ENCODE measurements at places on chromosomes 13 and 19.

GRCh38 chr19:30328096-30328495 is 44.1 kb upstream of the ZNF536 start:
- no peak for DNase-seq

GRCh38 chr13:25873242-25873612 is 178.6 kb downstream of the SHISA2 start:
- DNase-seq = no peak

GRCh38 chr19:18775586-18776287 is 15.4 kb downstream of the COMP start:
- DNase-seq = no peak

GRCh38 chr19:15529774-15530372 is 21.5 kb downstream of the CYP4F22 start:
- no peak for DNase-seq

GRCh38 chr13:45327253-45327955 is 13.6 kb downstream of the TPT1 start:
- no peak for DNase-seq

DNA sequence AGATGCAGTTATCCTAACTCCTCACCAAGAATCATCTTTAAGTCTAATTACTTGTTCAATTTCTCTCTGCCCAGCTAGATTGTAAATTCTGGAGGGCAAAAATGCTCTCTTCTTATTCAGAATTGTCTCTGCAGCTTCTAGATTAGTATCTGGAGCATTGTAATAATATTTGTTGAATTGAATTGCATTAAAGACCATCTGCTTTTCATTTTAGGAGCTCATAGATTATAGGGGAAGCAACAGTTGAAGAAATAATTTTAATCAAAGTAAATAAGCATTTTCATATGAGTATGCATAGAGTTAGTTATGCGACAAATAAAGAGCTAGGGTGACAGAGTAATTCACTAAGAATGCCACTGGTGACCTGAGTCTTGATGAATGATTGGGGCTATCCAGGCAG is 222.8 kb downstream of the SPRY2 start:
- DNase-seq = no peak

GRCh38 chr13:21071015-21071414 is 9.6 kb upstream of the LATS2 start:
- no peak for DNase-seq

DNA sequence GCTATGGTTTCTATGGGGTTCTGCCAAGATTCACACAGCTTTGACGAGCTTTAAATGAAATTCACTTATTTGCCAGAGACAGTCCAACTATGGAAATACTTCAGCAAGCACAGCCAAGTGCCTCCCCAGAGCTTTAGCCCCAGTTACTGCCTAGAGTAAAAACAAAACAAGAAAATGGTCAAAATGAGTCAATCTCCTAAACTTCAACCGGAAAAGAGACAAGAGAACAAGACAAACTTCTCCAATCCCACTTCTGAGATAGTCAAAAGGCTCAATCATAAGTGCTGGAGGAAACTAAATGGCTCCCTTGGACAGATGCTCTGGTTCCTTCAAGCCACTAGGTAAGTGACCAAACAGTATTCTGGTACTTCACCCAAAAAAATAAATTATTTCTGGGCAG is 65.8 kb downstream of the KATNAL1 start:
- no peak for DNase-seq

DNA sequence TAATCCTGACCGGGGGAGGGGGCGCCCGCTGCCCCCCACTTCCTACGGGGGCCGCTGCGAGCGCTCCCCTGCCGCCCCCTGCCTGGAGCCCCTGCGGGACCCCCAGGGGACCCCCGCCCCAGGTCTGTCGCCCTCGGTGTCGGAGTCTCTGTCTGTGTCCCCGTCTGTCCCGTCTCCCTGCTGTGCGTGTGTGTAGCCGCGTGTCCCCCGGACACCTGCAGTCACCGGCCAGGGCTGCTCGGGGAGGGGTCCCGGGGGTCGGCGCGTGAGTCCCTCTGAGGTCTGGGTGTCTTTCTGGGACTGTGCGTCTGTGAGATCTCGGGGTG is 7.7 kb upstream of the NFIC start:
- DNase-seq = no peak

DNA sequence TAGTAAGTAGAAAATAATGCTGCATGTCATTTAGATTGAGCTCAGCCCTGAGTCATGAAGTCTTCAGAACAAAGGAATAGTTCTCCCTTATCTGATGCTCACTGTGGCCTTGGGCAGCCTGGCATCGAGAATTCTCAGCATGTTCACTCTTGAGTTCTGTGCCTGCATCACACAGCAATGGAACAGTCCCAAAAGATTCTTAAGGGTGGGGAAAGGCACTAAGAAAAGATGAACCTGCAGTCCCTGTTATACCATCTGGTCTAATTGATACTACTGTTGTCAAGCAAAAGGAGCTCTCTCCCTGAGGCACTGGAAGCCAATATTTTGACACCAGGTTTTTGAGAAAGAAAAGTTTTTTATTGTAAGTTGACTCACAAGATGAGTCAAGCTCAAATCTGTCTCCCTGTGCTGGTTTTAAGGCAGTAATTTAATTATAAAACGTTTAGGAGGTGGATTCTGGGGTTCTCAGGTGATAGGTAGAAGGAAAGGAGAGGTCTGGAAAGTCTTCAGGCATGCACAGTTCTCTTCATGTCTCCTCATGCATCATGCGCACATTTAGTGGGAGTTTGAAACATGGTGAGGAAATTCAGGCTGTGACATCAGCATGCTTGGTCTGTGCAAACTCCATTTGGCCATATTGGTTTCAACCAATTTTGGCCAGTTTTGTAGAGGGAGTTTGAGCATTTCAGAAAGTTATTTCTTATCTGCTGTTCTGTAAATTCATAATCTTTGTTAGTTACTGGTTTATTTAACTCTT is 38.1 kb upstream of the ZNF766 start:
- DNase-seq = no peak

- no peak for DNase-seq
Measured at GRCh38 chr19:7454998-7455397, 33.8 kb downstream of the PEX11G start.

DNA sequence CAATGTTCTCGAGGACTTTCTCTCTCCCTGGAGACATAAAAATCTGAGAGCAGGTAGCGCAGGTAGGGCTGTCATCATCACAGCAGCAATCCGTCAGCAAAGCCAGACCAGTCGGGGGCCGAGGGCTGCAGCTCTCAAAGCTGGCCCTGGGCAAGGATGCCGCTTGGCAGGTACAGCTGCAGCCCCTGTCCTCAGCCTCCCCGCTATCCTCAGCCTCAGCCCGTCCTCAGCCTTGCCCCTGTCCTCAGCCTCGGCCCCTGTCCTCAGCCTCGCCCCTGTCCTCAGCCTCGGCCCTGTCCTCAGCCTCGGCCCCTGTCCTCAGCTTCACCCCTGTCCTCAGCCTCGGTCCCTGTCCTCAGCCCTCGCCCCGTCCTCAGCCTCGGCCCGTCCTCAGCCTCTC is 10.9 kb downstream of the C13orf46 start:
- no peak for DNase-seq

DNA sequence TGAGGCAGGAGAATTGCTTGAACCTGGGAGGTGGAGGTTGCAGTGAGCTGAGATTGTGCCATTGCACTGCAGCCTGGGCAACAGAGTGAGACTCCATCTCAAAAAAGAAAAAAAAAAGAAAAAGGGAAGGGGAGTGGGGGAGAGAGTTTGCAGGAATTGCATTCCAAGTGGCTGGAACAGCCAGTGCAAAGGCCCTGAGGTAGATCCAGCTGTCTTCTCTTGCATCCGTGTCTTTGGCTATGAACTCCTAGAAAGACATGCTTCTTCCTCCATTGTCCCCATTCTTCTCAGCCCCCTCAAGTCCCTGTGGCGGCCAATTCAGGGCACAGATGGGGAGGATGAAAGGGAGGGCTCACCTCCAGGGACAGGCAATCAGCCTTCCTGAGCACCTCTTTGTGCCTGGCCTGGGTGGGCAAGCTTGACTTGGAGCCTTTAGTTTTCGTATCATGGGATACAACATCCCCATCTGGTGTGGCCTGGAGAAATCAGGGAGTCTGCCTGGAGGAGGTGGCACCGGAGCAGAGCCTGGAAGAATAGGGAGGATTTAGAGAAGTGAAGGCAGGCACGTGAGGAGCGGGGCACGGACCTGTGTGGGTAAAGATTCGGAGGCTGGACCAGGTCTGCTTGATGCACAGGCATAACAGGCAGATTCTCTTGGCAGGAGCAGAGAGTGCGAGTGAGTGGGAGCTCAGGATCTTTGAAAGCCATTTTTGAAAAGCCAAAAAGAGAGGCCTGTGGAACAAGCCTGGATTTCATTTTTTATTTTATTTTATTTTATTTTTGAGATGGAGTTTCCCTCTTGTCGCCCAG is 5.0 kb downstream of the ANKRD24 start:
- no peak for DNase-seq

GRCh38 chr13:37070145-37070695 is 10.7 kb upstream of the SUPT20H start:
- DNase-seq = no peak

DNA sequence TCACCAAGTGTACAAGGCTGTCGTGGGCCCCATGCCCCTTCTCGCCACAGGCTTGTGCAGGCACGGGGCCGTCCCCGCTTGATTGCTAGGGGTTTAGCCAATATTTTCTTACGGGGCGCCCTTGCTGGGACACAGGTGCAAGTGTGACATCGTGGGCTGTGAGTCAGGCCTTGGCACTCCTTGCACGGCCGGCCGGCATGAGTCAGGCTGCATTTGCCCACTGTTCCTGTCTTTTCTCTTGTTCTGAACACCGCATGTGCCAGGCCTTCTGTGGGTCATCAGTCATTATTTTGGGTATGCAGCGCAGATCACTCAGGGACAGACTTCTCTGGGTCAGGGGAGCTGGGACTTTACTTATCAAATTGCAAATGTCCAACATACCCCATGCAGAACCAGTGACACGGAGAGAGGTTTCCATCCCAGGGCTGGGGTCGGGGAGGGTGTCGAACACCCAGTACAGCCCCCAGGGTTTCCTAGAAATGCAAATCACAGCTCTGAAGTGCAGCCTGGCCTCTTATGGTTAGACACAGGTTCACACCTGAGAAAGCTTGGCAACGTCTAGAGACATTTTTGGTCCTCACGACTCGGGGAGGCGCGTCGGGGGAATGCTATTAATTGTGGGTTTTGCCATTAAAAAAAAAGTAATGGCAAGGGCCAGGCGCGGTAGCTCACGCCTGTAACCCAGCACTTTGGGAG is 22.5 kb upstream of the KLF2 start:
- no peak for DNase-seq

GRCh38 chr19:42412227-42412626 is 15.0 kb downstream of the LIPE start:
- no peak for DNase-seq

DNA sequence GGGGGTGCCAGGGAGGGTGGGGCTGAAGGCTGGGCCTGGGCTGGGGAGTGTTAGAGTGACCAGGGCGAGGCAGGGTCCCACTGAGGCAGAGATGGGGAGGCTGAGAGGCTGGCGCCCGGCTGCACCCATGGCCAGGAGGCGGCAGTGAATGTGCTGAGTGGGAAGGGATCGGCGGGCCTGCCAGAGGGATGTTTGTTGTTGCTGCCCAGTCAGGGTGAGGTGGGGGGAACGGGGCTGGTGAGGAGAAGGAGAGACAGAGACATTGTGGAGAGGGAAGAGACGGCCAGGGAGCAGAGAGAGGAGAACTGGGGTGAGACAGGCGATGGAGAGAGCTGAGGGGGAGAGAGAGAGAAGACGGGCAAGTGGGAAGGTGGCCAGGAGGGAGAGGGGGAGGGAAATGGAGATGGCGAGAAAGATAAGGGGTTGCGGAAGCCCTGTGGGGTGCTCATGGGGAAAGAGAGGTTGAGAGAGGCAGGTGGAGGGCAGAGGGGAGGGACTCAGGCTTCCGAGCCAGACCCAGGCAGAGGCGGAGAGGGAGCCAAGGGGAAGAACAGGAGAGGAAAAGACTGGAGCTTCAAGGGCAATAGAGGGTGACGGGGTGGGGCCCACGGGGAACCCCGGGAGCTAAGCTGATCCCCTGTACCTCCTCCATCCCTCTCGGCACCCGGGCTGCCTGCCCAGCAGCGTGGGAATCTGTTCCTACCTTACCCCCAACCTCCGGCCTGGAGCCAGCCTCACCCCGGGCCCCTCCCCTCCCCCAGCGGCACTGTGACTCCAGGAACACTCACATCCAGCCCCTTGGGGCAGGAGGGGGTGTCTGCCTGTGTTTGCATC is 690 bp upstream of the B3GNT8 start:
- DNase-seq = no peak

DNA sequence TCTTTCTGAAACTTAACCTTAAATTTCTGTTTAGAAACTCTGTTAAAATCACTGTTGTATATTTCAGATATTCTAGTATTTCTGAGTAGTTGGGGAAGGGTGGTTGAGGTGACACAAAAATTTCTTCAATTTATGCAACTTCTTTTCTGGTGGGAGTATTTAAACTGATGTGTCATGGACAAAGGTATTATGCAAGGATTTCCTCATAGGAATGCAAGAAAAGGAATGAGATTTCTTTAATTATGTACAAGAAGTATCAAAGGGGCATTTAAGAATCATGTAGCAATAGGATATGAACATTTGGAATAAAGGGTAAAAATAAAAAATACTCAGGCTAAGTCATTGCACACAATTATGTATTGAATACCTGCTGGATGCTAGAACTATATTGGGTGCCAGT is 575.8 kb upstream of the KLF12 start:
- no peak for DNase-seq

- DNase-seq = peak; percentile 65
Measured at GRCh38 chr19:12778017-12778904, 2.9 kb upstream of the HOOK2 start.

DNA sequence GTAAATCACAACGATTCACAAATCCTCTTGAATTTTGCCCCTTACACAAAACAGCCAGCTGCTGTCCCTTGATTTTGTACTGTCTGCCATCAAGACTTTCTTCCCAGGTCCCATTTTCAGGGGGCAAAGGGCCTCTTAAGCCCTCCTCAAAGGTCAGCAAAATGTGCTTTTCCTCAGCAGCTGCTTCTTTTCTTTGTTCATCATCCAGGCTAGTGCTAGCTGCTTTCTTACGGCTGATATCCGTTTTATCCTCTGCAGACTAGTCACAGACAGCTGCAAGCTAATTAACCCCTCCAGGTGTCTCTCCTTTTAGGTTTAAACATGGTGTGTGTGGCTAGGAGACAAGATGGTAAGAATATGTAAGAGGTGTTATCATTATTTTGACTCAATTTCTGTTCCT is 90.9 kb downstream of the NALCN start:
- DNase-seq = no peak

- no peak for DNase-seq
Measured at GRCh38 chr13:94318418-94318817, 161.1 kb downstream of the DCT start.

- peak; percentile 92 for DNase-seq
Measured at GRCh38 chr19:46296722-46297461, at the start of gene HIF3A. TSS of gene HIF3A (plus strand) at chr19:46297042. CDS start at chr19:46297077, 35 bp downstream.

- no peak for DNase-seq
Measured at GRCh38 chr13:51396352-51396751, 56.5 kb downstream of the INTS6 start.

GRCh38 chr13:33727297-33728083 is 90.5 kb upstream of the RFC3 start:
- DNase-seq = no peak

DNA sequence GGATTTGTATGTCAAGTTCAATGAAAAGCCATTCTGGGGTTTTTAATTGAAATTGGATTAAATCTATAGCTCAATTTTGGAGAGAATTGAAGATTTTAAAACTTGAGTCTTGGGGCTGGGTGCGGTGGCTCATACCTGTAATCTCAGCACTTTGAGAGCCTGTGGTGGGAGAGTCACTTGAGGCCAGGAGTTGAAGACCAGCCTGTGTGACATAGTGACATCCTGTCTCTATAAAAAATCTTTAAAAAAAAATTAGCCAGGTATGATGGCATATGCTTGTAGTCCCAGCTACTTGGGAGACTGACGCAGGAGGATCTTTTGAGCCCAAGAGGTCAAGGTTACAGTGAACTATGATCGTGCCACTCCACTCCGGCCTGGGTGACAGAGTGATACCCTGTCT is 41.2 kb downstream of the VAV1 start:
- DNase-seq = no peak

- DNase-seq = no peak
Measured at GRCh38 chr19:57689750-57690149, 8.0 kb downstream of the ZNF551 start.
